Neural crest cell (in vitro differentiated cells): ENCODE measurements at places on chromosomes 5 and 9. TPM values are rescaled to one million over a fixed set of nuclear protein-coding genes. Genes with fewer than 3 reads are reported as not detected.

- no peak for DNase-seq
- H3K27me3 ChIP-seq: no peaks in the 10 kb centered on the region
- H3K4me3 ChIP-seq: no peak overlapping the region
- no peaks in the 10 kb centered on the region for H3K36me3 ChIP-seq
- no peak overlapping the region for H3K27ac ChIP-seq
Measured at GRCh38 chr5:86797677-86798076, 179.9 kb downstream of the COX7C start.

DNA sequence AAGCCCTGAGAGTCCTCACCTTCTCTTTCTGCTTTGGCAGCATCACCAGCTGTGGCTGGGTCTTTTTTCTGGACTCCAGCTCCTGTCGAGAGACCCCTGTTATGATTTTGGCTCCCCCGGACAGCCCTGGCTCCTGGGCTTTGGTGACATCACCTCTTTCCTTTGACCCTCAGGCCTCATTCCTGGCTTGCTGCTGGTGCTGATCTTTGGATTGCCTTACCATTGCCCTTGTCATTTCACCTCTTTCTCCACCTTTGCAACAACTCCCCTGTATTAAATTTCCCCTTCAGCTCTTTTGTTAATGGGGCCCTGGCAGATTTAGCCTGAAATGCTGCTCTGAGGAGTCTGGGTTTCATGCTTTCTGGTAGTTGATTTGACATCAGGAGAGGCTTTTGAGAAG lies 322.8 kb downstream of the ZSWIM6 start:
- H3K36me3 ChIP-seq: no peaks in the 10 kb centered on the region
- peaks cover 50% of the 10 kb centered on the region for H3K4me1 ChIP-seq
- no peaks in the 10 kb centered on the region for H3K27me3 ChIP-seq
- H3K27ac ChIP-seq: no peak overlapping the region
- DNase-seq: no peak

GRCh38 chr5:135429301-135430134 lies 17.6 kb downstream of the DCANP1 start:
- peaks cover 9% of the 10 kb centered on the region for H3K4me1 ChIP-seq
- no peak for DNase-seq
- no peak overlapping the region for H3K27ac ChIP-seq
- H3K36me3 ChIP-seq: no peaks in the 10 kb centered on the region
- peaks cover 6% of the 10 kb centered on the region for H3K27me3 ChIP-seq

- H3K4me1 ChIP-seq: peaks cover 6% of the 10 kb centered on the region
- no peak for DNase-seq
- peaks cover 5% of the 10 kb centered on the region for H3K36me3 ChIP-seq
- H3K27me3 ChIP-seq: no peaks in the 10 kb centered on the region
Measured at GRCh38 chr5:154683101-154683880, 71.9 kb upstream of the LARP1 start.

Gene TSLP
- not detected in 2 replicates for total RNA-seq
